ENCODE measurements at places on chromosomes 7 and 10. TPM values are rescaled to one million over a fixed set of nuclear protein-coding genes. Genes with fewer than 3 reads are reported as not detected.

- DNase-seq, result no peak
These were observed 170.8 kb upstream of the KLF14 start for GRCh38 chr7:130904792-130905191.

DNA sequence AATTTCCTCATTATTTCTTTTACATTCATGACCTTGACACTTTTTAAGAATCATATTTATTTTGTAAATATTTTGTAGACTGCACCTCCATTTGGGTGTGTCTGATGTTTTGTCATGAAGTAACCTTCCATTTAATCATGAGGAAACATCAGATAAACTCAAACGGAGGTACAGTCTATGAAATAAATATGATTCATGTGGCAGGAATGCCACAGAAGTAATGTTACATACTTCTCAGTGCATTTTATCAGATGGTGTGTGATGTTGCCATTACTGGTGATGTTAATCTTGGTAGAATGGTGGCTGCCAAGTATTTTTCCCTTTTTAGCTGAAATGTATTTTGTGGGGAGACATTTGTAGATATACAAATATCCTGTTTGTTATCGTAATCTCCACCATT is 64.9 kb downstream of the ZNF37A start:
- DNase-seq, result no peak

- DNase-seq, result no peak
These were observed 7.2 kb downstream of the ZNF467 start for GRCh38 chr7:149766135-149766675.

HOXA7 gene
- not detected for total RNA-seq

Measured in chondrocyte (in vitro differentiated cells).